ENCODE measurements at places on chromosomes 13 and 19.

- DNase-seq, result no peak
Measured at GRCh38 chr19:18060472-18060871, 26.3 kb downstream of the IL12RB1 start.

- peak; percentile 67 for DNase-seq
Measured at GRCh38 chr13:26707122-26708006, 53.2 kb downstream of the GPR12 start.

DNA sequence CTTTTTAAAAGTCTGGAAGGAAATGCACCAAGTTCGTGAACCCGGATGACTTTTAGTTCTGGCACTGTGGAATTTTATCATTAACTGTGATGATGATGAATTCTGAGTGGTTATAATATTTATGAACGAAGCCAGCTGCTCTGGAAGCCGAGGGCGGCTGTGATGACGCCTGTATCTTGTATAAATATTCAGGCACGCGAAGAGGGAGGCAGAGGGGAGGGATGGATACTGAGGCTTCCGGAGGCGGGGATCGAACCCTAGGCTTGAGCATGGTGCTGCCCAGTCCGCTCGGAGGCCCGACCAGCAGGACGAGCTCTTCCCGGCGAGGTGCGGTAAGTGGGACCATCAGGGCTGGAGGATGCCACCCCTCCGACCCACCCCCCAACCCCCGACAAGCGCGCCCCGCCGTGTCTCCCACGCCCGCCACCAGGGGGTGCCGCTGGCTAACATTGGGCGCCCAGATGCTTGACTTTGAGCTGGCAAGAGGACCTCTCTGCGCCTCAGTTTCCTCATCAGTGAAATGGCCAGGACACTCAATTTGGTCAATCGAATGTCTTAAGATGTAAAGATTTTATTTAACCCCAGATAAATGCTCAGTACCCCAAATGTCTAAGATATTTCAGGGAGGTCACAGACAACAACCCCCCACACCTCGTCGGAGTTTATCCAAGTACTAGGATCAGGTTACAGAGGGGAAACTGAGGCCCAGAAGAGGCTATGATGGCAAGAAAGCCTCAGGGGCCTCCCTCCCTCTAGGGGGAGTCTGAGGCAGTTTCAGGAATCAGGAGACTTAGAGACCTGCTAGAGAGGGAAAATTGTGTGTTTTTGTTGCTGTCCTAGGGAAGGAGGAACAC, 4.5 kb upstream of the RAB3A start:
- peak; percentile 22 for DNase-seq

DNA sequence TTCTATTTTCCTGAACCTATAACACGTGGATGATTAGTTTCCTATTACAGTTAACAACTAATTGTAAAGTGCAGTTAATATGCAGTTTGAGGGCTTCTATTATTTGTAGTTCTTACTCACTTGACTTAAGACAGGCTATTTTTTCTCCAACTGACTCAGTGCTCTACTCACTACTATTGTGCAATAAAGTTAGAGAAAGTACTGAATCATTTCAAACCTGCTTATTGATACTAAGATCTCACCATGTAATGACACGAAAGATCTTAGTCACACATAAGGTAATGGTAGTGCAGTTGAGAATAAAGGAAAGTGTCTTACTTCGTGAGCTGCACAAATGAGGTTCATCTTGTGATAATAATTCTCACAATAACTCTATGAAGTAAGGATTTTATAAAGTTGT, 22.8 kb upstream of the ITM2B start:
- peak; percentile 13 for DNase-seq

DNA sequence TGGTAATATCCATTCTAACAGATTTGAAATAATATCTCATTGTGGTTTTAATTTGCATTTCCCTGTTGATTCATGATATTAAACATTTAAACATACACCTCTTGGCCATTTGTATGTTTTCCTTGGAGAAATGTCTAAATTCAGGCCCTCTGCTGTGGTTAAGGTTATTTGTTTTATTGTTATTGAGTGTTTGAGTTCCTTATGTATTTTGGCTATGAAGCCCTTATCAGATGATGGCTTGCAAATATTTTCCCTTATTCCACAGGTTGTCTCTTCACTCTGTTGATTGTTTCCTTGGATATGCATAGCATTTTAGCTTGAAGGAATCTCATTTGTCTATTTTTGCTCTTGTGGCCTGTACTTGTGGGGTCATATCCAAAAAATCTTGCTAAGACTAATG, 303.6 kb downstream of the GPC5 start:
- DNase-seq, result no peak

Measured in astrocyte of the hippocampus (primary cell).